ENCODE measurements at places on chromosomes 7 and 10. TPM values are rescaled to one million over a fixed set of nuclear protein-coding genes. Genes with fewer than 3 reads are reported as not detected.

The SLC26A5 gene
- not detected for total RNA-seq

The NUTM2E gene
- total RNA-seq = not detected

The CLEC2L gene
- total RNA-seq = not detected

The ARHGAP12 gene
- total RNA-seq = 29.4 TPM

The STAG3 gene
- 2.2 TPM for total RNA-seq

The CLDN3 gene
- total RNA-seq = not detected

The FAM131B gene
- total RNA-seq = 3.2 TPM

The TMEM130 gene
- 1.0 TPM for total RNA-seq

The PNLIPRP2 gene
- total RNA-seq = not detected

The OR6B1 gene
- not detected for total RNA-seq
